GM04503 (cell line): ENCODE measurements at places on chromosomes 12 and 14.

DNA sequence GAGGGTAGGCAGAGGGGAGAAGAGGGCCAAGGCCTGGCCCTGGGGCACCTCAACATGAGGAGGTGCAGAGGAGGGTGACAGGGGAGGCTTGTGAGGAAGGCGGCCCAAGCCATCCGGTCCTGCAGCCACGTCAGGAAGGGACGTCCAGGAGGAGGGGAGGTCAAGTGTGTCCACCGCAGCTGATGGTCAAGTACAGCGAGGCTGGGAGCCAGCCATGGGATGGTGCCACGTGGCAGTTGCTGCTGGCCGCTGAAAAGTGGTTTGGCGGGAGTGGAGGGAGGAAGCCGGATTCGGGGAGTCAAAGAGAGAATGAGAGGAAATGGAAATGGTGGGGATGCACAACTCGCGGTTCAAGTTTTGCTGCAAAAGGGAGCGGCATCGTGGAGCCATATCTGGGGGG, 41.2 kb downstream of the PRIMA1 start:
- DNase-seq: no peak

DNA sequence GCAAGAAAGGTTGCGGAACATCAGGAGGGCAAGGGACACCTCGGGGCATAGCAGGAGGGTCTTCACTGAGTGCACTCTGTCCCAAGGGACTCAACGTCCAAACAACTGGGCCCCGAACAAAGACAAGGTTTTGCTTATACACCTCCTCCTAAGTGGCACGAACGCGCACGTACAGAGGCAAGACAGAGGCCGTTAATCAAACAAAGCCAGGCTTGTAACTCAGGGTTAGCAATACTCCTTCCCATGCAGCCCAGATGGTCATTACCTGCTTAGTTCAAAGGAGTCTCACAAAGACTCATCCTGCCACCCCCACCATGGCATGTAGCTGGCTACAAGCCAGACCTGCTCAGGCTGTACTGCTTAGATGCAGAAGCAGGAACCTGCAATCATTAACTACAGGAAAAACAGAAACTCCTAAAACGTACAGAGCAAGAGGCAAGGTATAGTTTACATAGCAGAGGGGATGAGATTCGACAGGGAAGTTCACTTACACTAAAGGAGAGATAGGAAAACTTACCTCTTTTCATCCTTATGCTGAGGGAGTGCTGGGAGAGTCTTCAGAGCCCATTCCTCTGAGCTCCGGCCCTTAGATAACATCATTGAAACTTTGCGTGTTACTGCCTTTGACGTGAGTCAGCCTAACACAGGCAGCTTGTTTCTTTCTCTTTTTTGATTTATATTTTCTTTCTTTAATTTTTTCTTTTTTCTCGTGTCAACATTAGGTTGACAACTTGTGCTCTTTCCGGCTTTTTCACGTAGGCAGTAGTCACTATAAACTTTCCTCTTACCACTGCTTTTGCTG, 1319.1 kb downstream of the TMEM121 start:
- no peak for DNase-seq

GRCh38 chr12:90301561-90302133, 593.0 kb upstream of the ATP2B1 start:
- no peak for DNase-seq

DNA sequence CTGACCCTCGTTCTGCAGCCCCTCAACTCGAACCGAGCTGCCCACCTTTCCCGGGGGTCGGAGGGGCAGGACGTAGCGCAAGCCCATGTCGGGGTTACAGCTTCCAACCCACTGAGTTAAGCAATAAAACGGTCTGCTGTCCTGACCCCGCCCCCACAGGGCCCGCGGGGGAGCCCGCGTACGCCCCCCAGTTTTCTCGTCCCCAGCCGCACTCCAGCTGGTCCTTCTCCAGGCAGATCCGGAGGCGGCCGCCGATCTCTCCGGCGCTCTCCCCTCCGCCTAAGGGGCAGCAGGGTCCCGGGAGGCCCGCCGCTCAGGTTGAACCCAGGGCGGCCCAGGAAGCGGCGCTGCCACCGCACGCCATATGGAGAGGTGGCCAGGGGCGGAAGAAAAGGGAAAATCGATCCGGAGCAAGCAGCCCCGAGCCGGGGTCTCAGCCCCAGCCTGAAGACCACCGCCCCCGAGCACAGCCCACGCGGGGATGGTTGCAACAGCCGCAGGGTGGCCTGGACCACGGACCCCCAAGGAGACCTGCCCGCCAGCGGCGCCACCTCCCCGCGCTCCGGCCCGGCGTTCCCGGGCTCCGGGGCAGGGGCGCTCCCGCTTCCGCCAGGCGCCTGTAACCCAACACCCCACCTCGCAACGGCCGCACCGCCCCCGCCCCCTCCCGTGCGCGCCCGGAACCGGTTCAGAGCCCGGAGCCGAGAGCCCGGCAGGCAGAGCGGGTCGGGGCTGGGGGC, 760 bp downstream of the ACTN1 start:
- no peak for DNase-seq

- no peak for DNase-seq
Observed at GRCh38 chr14:88164906-88165534, 158.0 kb downstream of the KCNK10 start.

- DNase-seq: no peak
Observed at GRCh38 chr12:63318313-63318712, 167.3 kb upstream of the AVPR1A start.
